ENCODE measurements at places on chromosomes 12 and 14.

DNA sequence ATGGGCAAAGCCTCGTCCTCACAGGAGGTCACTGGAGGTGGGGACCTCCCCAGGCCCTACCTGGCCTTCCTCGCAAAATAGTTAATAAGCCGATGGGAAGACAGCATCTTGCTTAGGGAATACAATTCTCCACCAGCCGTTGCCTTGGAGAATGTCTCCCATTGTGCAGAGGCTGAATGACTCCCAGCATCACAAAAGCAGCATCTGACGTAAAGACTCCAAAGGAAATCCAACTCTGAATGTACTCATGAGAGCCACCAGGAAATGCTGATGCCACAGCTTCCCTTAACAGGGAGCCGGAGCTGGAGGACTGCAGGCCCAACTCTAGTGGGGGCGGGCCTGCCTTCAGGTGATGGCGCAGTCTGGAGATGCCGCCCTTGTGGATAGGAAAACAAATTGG lies 15.5 kb downstream of the CCDC63 start:
- DNase-seq, result no peak

- no peak for DNase-seq
Observed at GRCh38 chr12:15632708-15633107, 156.5 kb downstream of the EPS8 start.

GRCh38 chr14:105473033-105473676 lies 1.5 kb upstream of the CRIP2 start:
- DNase-seq, result no peak

- no peak for DNase-seq
Observed at GRCh38 chr12:5456906-5457305, 25.0 kb downstream of the NTF3 start.

- DNase-seq, result no peak
Observed at GRCh38 chr14:63078569-63078968, 33.3 kb upstream of the KCNH5 start.
